Stimulated activated CD8-positive, alpha-beta memory T cell treated with anti-CD3 and anti-CD28 coated beads, Interleukin-2, amount 100 ng/mL, for 48 hours (primary cell): ENCODE measurements at places on chromosomes 2 and 18.

DNA sequence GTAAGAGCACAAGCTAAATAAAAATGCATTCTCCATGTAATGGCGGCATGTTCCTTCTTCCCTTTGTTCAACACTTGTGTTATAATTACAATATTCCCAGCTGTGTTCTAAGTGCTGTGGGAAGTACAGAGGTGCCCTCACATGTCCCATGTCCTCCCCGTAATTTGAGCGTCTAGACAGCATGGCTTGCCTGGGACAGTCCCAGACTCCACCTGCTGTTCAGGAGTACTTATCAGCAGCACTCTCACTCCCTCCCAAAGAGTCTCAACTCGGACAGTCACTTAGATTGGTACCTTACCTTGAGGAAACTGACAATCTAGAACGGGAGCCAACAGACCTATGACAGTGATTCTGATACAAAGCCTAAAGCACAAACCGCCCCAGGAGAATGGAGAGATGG lies 370.5 kb downstream of the EIPR1 start:
- no peak for DNase-seq

- DNase-seq: no peak
These were observed 473 bp downstream of the ELMOD3 start for GRCh38 chr2:85355073-85355410.

- no peak for DNase-seq
These were observed 70.3 kb downstream of the TMEM237 start for GRCh38 chr2:201572846-201573508.

DNA sequence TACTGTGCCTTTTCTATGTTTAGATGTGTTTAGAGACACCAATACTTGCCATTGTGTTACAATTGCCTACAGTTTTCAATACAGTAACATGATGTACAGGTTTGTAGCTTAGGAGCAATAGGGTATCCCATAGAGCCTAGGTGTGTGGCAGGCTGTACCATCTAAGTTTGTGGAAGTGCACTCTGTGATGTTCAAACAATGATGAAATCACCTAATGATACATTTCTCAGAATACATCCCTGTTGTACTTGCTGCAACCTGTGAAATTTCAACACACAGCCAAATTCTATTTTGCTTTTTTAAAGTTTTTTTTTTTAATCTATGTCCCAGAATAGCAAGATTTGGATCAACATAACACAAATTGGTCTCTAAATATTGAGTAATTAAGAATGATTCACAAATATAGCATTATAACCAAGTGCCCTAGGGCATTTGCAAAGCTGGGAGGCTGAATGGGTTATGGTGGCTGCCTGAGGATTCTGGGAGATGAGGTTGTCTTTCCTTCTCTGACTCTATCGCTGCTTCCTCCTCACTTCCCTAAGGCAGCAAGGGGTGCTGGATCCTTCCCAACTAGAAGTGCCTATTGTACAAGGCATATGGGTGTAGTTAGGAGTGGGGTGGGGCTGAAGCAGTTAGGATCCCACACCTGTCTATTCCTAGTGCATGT lies 78.3 kb downstream of the SKA1 start:
- DNase-seq: no peak

GRCh38 chr2:190344276-190344827 lies 963 bp downstream of the INPP1 start:
- no peak for DNase-seq

DNA sequence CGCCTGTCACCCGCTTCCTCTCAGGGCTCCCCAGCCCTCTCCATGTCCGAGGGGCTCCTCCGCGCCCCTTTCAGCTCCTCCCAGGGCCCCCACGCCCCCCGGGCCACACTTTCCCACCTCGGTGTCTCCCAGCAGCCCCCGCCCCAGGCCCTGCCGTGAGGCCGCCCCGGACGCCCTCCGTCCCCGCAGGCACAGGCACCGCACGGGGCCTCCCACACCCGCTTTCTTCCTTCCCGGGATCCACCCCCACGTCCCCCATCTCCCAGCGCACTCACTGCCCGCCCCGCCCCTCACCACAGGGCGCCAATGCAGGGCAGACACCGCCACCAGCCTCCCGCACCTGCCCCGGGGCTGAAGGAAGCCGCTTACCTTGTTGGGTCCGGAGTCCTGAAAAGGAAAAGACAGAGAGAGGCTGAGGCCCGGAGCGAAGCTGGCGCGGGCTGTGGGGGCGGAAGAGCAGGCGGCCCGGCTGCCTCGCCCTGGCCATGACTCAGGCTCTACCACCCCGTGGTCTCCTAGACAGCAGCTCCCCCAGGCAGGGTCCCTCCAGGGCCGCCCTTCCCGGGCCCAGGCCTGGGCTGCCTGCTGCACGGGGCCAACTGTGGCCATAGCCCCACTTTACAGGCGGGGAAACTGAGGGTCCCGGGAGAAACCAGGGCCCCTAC lies 37.7 kb downstream of the KIF1A start:
- DNase-seq: no peak

DNA sequence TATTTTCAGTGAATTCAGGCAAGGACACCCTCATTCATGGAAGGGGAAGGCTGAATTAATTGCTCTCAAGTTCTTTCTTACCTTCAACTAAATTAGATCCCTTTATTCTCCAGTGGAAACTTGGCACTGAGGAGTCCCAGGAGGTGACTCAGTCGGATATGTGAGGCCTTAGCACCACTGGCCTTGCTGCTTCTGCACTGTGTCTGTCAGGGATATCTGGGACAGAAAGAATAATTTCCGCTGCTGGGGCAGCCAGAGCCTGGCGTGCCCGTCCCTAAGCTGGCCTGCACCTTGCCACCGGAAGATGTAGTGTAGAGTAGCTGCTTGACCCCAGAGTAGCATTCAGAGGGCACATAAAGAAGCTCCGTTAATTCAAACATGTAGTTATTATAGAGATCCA lies 53.4 kb downstream of the LIMS1 start:
- no peak for DNase-seq

GRCh38 chr2:393711-394696 lies 106.1 kb upstream of the ALKAL2 start:
- DNase-seq: peak; percentile 23

- no peak for DNase-seq
These were observed 74.5 kb downstream of the LRRFIP1 start for GRCh38 chr2:237701859-237702390.
